IPS-NIHi11 (cell line): ENCODE measurements at places on chromosomes 6 and 20.

DNA sequence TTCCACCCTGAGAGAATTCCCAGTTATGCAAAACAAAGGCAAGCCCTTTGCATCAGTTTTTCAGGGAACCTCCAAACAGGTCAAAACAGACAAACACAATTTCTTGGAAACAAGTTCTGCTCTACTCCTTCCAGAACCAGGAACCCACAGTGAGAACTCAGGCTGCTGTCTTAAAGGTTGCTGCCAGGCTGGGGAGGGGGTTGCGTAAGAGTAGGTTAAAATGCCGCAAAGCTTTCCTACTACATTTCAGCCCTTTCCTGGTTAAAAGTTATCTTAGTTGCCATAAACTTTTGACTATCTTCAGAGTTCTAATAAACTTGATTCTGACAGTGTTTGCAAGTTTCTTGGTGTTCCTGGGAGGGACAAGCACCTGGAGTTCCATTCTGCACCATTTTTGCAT, 33.8 kb downstream of the KPNA5 start:
- no peak for DNase-seq

- no peak for DNase-seq
Observed at GRCh38 chr20:58877050-58877975, 24.8 kb downstream of the GNAS start.

GRCh38 chr6:130018744-130019325, 454 bp downstream of the L3MBTL3 start:
- DNase-seq, result peak; percentile 27

- no peak for DNase-seq
Observed at GRCh38 chr6:12614456-12614855, 102.1 kb upstream of the PHACTR1 start.

GRCh38 chr6:37060195-37060559, 54.7 kb downstream of the FGD2 start:
- no peak for DNase-seq

DNA sequence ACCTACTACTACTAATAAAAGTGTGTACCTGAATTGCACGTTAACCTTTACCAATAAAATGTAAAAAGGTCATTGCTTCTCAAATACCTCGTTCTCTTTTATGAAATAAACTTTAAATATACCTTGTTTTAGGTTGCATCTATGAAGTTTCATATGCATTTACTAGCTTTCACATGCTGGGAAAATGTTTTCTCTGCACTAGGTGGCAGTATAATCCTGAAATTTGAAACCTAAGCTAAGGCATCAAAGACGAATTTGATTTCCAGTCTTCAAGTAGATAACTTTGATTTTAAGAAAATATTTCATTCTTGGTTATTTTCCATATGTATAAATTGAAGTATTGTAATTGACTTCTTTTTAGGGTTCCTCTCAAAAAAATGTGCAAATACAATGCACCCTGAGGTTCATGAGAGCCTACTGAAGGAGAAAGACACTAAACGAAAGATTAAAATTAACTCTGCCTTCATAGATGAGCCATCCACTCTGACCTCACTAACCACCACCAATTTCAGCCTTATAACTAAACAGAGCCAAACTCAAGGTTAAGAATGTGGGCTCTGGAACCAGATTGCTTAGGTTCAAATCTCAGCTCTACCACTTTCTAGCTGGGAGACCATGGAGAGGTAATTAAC, 7.3 kb upstream of the COL9A1 start:
- DNase-seq, result no peak

DNA sequence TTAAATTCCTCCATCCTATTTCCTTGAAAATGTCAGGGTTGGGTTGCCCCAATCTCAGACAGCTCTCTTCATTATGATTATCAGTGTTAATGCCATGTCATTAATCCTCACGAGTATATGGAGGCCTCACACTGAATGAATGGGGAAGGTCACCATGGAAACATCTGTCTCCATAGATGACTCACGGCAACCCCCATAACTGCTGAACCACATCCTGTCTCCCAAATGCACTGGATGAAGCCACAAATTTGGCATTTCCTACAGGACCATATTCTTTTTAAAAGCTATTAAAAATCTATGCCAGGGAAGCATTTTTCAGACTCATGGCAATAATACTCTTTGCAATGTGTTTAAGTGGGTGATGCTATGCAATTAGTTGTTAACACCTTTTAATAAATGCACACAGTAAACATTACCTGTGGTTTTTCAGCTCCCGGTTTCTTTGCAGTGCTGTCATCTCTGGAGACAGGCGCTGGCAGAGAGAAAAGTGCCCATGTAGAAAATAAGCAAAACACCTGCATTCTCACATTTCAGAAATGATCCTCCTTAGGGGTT, 80.1 kb upstream of the PTPRK start:
- DNase-seq, result no peak

GRCh38 chr20:5687884-5688283, 62.3 kb upstream of the SHLD1 start:
- no peak for DNase-seq
